Stimulated activated CD4-positive, alpha-beta T cell treated with anti-CD3 and anti-CD28 coated beads, Interleukin-4, amount 100 ng/mL, for 1 hour (primary cell): ENCODE measurements at places on chromosomes 6 and 20.

DNA sequence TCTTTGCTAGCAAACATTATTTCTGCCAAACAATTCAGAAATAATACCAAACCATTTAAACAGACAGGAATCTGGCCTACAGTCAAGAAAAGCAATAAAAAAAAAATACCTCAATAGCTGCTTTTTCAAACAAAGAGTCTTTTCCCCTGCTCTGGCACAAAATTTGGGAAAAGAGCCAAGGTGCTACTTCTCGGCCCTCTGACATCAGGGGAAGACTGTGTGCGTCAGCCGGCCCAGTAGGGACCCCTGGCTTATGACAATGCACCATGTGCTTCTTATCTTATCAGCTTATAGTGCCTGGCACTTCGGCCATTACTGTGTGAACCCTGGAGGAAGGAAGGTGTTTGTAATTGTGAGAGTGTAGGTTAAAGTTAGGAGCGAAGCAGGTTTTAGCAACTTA lies 89.4 kb downstream of the PDE10A start:
- DNase-seq: no peak

- DNase-seq: no peak
Measured at GRCh38 chr6:99645986-99646385, 39.4 kb downstream of the PRDM13 start.

GRCh38 chr6:32445321-32445854 lies 5.7 kb downstream of the HLA-DRA start:
- DNase-seq: no peak

GRCh38 chr6:84137051-84137375 lies 90.4 kb downstream of the CEP162 start:
- no peak for DNase-seq

DNA sequence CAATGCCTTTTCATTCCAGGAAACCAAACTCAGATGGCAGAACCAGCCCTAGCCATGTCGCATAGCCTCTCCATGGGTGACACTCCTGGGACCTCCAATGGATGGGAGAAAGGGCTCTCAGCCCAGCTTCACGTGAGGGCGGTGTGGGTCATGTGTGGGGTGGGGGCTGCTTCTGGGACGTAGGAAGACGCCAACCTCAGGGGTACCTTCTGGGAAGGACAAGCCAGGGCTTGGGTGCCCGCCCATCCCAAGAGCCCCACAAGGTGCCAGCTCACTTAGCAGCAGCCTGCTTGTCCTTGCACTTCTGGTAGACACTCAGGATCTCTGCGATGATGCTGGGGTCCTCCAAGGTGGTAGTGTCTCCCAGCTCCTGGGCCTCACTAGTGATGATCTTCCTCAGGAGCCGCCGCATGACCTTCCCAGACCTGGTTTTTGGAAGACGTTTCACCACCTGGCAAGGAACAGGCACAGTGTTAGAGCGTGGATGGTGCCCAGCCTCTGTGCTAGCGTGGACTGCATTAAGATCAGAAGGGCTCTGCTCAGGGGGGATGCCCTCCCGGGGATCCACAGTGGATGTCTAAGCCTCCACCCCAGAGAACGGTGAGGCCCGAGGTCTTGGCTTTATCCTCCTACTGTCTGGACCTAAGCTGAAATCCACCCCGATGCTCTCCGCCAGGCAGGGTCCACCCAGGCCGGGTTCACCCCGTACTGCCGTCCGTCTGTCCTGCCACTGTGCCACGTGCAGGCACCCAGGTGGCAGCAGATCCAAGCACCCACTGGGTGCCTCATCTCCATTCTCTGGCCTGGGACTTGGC lies 15.1 kb upstream of the APMAP start:
- no peak for DNase-seq

DNA sequence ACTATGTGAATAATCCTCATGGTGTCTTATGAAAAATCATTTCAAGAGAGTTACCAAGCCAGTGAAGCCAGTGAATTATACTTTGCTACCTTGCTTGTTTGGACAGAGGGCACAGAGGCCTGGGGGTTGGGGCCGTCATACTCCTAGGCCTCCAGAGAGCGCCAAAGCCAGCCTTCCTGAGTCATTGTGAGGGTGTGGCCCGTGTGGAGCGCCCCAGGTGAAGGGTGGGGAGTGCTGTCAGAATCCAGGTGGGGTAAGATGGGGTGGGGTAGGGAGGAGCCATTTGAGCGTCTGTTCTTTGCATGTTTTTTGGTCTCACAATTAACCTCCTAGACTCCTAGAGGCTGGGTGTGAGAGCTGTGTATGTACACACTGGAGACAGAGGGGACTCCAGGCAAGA lies 71.1 kb downstream of the PERP start:
- DNase-seq: no peak

DNA sequence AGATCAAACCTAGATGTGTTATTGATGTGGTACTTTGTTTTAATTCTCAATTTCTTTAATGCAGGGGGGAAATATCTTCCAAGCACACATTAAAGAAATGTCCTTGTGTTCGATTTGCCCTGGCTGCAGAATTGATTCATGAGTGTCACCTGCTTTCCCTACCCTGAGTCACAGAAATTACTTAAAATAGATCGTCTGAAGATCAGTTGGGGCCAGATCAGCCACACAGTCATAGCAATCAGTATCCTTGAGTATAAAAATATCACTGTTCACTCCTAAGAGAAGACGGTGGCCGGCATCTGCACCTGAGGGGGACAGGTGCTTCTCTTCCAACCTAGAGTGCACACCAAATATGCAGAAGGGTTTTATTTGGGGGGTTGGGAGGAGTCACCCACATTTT lies 115.2 kb upstream of the RIN2 start:
- no peak for DNase-seq

- DNase-seq: no peak
Measured at GRCh38 chr6:28522594-28523240, 3.0 kb upstream of the GPX5 start.
